H4 (cell line): ENCODE measurements at places on chromosomes 11 and 22. TPM values are rescaled to one million over a fixed set of nuclear protein-coding genes. Genes with fewer than 3 reads are reported as not detected.

CHADL gene
- not detected in 2 replicates for total RNA-seq

CABP4 gene
- total RNA-seq, result 0.39 TPM in 1 of 2 replicates, not detected in the other

SHANK3 gene
- 0.19 and 0.62 TPM in 2 replicates for total RNA-seq

SLC35E4 gene
- total RNA-seq, result 0.56 and 1.8 TPM in 2 replicates

LIF gene
- total RNA-seq, result 2.2 and 3.9 TPM in 2 replicates

MTCH2 gene
- total RNA-seq, result 116 and 177 TPM in 2 replicates

RASD2 gene
- total RNA-seq, result 0.08 and 0.43 TPM in 2 replicates

OR4P4 gene
- not detected in 2 replicates for total RNA-seq

OR2AG1 gene
- total RNA-seq, result not detected in 2 replicates

PTPRCAP gene
- 0.41 and 4.0 TPM in 2 replicates for total RNA-seq

BACE1 gene
- total RNA-seq, result 18.6 and 24.4 TPM in 2 replicates

API5 gene
- total RNA-seq, result 96.6 and 125 TPM in 2 replicates

APOL6 gene
- total RNA-seq, result 13.6 and 14.9 TPM in 2 replicates

GDPD4 gene
- not detected in 2 replicates for total RNA-seq

CRYAB gene
- 0.15 TPM in 1 of 2 replicates, not detected in the other for total RNA-seq
